Left ventricle myocardium inferior (tissue), 1 donor: ENCODE measurements at places on chromosomes 4 and X. TPM values are rescaled to one million over a fixed set of nuclear protein-coding genes. Genes with fewer than 3 reads are reported as not detected.

NHSL2 gene
- total RNA-seq, result 3.8 TPM

CFAP47 gene
- not detected for total RNA-seq

AWAT2 gene
- not detected for total RNA-seq

DNA sequence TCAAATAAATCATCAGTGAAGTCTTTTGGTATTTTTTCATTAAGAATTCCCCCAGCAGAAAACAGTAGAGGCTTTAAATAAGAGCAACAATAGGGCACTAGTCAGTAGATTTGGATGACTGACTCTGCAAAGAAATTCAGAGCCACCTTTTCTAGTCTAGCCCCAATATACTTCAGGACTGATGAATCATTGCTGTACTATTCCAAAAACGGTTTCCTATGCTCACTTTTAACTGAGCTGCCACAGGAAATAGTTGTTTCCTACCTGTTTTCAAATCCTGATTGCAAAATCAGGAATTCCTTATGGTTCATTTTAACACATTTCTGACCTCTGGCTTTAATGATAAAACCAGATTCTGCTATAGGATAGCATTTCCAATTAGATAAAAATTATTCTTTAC lies 171.6 kb downstream of the NR3C2 start:
- no peak overlapping the region for H3K4me3 ChIP-seq
- no peak for DNase-seq
- H3K4me1 ChIP-seq, result peaks cover 55% of the 10 kb centered on the region
- no peaks in the 10 kb centered on the region for H3K27me3 ChIP-seq
- peak overlapping the region; percentile 34 for H3K27ac ChIP-seq
